ENCODE measurements at places on chromosomes 6 and 20.

GRCh38 chr6:41546475-41546865 lies 289 bp downstream of the FOXP4 start:
- peak; percentile 56 for DNase-seq

DNA sequence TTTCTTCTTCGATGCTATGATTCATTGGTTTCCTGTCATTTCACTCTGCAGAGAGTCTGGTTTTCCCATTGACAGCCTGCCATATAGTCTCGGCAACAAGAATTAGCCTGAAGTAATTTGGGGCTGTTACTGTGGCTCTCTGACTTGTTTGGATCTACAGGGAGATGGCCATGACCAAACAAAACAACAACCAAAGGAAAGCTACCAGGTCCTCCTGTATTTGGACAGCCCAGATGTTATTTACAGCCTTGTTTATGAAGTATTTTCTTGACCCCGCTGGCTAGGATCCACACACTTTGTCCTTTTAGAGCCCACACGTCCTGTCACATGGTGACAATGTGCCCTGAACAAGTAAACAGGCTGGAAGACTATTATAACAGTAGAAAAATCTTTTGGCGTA lies 111.4 kb upstream of the PREP start:
- no peak for DNase-seq

- DNase-seq, result no peak
Measured at GRCh38 chr6:146339716-146340115, 203.9 kb upstream of the RAB32 start.

- DNase-seq, result no peak
Measured at GRCh38 chr6:133300896-133301295, 59.7 kb downstream of the EYA4 start.

DNA sequence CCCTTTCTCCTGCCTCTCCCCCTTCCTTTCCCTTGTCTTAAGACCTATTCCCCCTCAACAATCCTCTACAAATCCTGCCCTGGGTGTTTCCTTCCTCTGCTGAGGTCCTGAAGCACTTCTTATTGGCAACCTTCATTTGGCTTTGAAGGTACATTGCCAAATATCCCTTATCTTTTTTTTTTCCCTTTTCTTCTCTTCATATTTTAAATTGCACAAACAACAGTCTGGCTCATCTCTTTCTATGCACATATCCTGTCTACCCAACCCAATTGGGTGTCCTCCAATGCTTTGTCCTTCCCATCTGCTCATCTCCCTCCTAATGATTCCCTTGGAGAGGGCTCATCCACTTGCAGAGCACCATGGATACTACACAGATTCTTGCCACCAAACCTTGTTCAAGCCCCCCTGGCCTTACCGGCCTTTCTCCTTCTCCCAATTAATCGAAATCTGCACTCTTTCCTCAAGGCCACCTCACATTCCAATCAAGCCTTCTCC lies 537.9 kb upstream of the JARID2 start:
- no peak for DNase-seq

GRCh38 chr6:3766214-3766613 lies 14.7 kb upstream of the PXDC1 start:
- DNase-seq, result no peak

DNA sequence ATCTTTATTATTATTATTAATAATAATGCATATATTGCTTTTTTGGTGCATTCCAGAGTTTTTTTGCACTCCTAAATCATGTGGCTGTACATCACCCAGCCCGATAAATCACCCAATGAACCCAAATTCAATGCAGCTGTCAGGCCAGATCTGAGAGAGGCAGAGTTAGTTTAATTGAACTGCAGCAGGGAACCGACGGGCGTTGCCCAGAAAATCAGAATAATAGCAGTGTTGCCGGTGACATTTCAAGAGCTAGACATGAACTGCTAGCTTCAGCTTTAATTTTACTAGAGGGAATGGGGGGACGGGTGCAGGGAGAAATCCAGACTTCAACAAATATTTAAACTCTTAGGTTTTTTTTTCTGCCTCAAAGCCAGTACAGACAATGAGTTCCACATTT lies 135.0 kb downstream of the CLIC5 start:
- DNase-seq, result no peak

DNA sequence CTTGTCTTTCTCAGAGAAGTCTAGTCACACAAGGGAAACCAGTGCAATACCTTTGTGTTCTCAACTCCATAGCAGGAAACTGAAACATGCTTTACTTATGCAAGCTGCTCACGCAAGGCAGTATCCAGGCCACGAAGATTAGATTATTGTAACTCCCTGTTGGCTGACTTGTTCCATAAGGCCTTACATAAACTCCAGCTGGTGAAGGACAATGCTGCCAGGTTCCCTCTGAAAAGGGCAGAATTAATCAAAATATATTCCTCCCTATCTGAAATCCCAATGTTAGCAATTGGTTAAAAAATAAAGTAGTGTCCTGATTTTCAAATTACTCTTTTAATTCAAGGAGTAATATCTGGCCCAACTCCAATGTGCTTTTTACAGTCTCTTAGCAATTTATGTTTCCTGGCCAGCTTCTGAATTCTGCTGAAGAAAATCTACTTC lies 966.6 kb downstream of the HACE1 start:
- DNase-seq, result no peak

DNA sequence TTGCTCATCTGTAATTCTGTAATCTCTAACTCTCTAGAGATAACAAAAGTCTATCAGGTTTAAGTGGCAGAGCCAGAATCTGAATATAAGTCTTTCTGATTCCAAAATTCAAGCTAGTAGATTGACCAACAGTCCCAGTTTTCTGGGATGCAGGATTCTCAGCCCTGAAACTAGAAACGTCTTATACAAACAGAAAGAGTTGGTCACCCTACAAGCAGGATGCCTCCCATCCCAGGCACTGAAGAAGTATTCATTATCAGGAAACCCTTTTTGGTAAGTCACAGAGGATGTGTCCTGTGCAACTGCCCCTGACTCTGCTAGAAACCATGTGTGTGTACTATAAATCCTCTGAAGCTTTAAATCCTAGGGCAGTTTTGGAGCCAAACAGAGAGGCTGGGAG lies 135.0 kb downstream of the CARMIL1 start:
- DNase-seq, result no peak

DNA sequence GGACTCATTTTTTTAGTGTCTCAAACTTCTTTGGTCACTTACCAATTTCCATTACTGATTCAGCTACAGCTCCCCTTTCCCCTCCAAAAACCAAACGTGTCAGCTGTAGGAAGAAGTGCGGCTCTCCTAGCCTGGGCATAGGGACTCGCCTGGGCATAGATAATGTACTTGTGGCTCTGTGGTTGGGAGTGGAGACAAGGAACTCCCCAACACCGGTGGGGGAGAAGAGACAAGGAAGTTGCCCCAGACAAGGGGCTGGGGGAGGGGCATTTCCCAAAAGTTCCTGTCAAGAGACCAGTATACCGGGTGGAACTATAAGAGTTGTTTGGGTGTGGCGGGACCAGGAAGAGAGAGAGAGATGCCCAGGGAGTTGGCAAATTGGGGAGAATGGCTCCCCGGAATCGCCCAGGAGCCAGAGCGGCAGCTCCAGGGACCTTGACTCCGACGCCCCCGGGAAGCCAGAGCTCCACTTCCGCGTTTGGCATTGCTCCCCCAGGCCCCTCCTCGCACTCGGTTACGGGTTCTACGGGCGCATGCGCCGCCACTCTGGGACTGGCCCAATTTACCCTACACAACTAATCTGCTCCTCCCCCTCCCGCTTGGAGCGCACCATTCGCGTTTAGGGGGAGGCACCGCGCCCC lies 871 bp upstream of the ZFAND3 start:
- DNase-seq, result peak; percentile 97

DNA sequence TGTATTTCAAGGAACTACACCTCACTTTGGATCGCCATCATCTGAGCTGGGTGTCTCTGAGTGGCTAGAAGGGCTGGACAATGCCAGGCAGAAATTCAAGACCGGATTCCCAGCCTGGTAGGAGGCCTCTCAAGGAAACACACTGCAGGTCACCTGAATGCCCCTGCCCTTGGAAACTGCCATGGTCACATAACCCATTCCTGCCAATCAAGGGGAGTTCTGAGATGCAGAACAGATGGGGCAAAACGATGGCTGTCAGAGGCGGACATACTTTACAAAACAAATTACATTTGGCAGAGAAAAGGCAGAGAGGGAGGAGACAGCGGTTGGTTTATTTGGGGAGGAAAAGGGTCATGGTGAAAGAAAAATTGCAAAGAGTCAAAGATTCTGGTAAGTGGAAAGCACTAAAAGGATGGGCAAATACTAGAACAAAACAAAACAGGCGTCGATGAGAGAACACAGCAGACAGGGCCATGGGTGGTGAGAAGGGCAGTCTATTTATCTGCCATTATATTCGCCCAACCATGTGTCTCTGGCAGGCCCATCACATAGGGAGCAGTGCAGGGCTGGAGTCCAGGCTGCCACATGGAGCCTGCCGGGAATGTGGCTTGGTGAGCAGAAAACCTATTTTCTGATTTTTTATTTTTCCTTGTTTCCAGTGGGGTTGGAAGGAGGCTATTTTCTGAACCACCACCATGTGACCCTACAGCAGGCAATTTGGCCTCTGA lies 13.5 kb downstream of the BEND3 start:
- DNase-seq, result no peak

GRCh38 chr20:10893321-10893720 lies 219.5 kb upstream of the JAG1 start:
- DNase-seq, result no peak

DNA sequence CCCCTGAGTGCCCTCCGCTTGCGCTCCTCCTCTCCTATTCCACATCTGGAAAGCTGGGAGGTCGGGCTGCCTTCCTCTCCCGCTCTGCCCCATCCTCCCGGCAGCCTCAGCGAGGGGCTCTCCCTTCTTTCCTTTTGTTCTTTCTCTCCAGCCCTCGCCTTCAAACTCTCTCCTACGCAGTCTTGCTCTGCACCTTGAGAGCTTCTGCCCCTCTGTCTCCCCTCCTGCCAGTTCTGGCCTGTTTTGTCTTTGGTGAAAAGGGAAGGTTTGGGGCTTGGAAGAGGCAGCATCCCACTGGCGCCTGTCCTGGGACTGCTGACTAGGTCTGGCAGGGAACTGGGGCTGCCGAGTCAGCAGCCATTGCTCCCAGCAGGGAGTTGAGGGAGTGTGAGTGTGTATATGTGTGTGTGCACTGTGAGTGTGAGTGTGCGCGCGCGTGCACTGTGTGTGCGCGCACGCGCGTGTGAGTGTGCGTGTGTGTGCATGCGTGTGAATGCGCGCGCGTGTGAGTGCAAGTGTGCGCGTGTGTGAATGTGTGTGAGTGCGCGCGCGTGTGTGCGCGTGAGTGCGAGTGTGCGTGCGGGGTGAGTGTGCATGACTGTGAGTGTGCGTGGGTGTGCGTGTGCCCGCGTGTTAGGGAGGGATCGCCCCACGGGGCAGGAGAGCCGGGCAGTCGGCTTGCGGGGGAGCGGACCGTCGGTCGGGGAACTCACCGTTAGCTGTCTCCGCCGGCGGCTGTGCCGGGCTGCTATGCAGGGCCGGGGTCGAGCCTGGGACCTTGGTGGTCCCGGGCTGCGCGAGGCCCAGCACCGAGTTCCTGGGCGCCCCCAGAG lies 523 bp downstream of the CPXM1 start:
- DNase-seq, result no peak

DNA sequence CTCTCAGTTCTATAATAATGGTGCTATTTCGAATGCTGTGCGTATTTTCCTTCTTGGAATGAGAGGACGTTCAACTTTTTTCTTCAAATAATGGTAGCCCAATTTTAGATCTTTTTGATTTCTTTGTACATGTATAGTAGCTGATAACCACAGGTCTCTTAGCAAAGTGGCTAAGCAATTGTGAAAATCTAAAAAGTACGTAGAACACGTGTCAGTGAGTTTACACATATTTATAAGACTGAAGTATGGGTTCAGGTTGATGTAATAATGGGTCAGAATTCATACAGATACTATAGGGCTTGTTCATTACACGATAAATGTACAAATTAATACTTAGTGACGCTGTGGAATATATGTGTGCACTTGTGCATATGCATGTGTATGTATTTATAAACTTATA lies 1.3 kb downstream of the SMIM13 start:
- DNase-seq, result no peak

- no peak for DNase-seq
Measured at GRCh38 chr6:139131736-139132280, 3.1 kb upstream of the HECA start.

- peak; percentile 67 for DNase-seq
Measured at GRCh38 chr6:27251112-27251605, 3.7 kb downstream of the PRSS16 start.

- no peak for DNase-seq
Measured at GRCh38 chr6:96864216-96865054, 27.2 kb upstream of the GPR63 start.

DNA sequence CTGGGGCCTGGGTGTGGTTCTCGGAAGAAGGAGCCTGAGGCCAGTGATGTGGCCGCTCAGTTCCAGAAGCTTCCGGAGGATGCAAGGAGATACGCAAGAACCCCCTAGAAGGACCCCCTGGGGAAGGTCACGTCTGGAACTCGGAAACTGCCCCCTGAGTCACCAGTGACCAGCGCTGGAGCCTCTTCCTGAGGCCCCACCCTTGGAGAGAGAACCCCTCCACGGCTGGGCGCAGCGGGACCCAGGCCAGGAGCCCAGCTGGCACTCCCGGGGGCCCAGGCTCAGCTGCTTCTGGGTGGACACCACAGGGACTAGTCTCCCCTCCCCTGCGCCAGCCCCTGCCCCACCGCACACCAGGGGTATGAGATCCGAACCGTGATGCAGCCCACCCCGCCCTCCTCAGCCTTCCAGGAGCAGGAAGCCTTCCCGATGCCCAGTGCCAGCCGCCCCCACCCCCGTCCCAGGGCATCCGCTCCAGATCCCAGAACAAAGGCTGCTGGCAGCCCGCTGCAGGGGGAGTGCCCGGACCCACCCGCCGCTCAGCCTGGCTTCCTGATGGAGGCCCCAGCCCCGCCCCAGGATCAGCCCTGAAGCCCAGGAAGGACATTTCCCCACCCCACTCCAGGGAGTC lies 7.5 kb downstream of the LAMA5 start:
- DNase-seq, result no peak

- DNase-seq, result no peak
Measured at GRCh38 chr6:157278171-157278570, 45.1 kb downstream of the TMEM242 start.

DNA sequence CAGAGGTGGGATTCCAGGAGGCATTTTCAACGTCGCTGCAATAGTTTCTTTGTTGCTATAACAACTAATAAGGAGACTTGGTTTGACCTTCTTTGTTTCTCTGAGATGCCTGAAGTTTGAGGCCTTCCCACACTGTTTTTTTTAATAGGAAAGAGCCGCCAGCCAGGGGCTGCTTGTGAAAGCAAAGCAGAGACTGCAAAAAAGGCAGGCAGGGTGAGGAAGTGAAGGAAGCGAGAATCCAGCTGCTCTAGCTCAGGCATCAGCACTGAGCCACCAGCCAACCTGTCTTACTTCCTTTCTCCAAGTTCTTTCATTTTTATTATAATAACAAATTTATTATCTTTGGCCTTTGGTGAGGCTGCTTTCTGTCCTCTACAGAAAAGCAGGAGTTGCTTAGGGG lies 179.1 kb downstream of the DOK5 start:
- DNase-seq, result no peak

- DNase-seq, result no peak
Measured at GRCh38 chr20:5369629-5370028, 52.9 kb upstream of the PROKR2 start.
